ENCODE measurements at places on chromosomes 7 and 10. TPM values are rescaled to one million over a fixed set of nuclear protein-coding genes. Genes with fewer than 3 reads are reported as not detected.

GRCh38 chr7:33043501-33044400 lies 18.8 kb downstream of the NT5C3A start:
- DNase-seq = no peak

DNA sequence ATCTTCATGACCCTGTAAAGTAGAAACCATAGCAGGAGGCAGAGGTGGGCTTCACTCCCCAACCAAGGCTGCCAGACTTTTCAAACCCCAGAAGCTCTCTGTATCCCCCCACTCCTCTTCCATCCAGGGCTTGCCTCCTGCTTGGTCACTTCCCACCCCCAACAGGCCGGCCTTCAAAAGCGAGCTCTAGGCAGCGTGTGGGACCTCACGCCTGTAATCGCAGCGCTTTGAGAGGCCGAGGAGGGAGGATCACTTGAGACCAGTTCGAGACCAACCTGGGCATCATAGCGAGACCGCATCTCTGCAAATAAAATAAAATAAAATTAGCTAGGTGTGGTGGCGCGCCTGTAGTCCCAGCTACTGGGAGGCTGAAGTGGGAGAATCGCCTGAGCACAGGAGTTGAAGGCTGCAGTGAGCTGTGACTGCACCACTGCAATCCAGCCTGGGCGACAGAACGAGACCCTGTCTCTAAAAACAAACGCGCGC lies 743 bp upstream of the POR start:
- no peak for DNase-seq

DNA sequence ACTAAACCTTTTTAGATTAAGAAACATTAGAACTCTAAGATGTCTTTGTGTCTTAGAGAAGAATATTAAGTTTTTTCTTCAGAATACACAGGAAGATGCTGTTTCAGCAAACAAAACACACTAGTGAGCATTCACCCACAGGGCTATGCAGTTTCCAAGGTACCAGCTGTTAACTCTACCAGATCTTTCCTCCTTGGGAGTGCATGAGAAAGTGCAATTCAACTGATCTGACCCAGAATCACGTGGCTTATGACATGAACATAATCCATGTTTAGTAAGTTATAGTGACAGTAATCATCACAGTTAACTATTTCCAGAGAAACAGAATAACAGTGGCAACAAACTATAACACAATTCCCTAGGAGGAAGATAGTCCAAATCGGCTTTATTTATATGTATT lies 270.7 kb downstream of the CACNA2D1 start:
- DNase-seq = no peak

- DNase-seq = no peak
These were observed 142.1 kb upstream of the EEPD1 start for GRCh38 chr7:36010656-36011587.

The FAM25C gene
- not detected for total RNA-seq

DNA sequence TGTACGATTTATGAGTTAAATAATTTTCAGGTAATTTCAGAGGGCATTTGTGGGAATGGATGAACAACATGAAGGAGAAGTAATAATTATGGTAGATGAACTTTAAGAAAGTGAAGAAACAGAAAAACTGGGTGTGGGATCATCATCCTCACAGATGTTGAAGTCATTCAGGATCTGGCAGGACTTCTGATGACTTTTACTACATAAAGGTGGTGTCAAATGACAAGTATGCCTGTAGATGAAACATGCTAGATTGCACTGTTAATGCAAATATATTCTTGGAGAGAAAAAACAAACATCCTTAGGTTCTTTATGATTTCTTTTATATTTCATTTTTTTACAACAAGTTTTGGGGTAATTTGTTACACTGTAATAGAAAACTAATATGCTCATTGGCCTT lies 230.2 kb downstream of the PCLO start:
- no peak for DNase-seq

DNA sequence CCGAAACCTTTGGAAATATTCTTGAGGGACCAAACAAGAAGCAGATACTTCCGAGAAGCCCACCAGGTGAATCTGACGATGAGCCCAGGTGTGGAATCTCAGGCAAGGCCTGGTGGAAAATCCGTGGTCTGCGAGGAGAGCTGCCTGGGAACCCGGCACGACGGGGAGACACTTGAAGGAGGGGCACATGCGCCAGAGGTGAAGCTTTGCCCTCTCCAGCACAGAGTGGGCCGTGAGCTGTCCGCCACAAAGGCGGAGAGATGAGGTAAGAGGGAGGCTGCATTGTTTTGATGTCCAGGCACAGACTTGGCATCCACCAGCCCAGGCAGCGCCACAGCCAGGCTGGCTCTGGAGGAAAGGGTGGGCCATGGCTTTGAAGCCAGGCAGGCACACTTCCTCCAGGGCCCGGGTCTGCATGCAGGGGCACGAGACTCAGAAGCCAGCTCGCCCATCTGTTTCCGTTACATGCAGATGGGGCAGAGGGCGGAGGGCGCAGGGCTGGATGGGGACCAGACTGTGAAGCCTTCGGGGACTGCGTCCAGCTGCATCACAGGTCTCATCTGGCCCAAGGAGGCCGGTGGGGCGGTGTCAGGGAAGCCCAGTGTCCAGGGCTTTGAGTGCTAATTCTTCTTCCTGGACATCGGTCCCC lies 45.4 kb downstream of the CALML3 start:
- DNase-seq = no peak

GRCh38 chr7:43491984-43492383 lies 90.9 kb upstream of the STK17A start:
- no peak for DNase-seq

- DNase-seq = no peak
These were observed 201.9 kb upstream of the FRMD4A start for GRCh38 chr10:14532473-14533251.

DNA sequence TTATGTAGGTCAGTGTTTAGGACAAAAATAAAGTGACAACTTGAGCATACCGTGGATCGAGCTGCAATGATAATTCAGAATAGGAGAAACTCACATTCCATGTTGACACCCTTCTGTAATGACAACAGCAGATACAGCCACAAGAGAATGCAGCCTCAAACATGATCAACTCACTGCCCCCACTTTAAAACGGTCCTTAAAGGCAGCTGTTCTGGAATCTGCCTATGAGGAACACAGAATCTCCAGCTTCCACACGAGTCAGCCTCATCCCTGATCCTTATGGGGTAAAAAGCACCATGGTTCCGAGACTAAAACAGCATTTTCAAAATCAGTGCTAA lies 32.5 kb upstream of the DAGLB start:
- no peak for DNase-seq

The ANKRD30A gene
- total RNA-seq = not detected

DNA sequence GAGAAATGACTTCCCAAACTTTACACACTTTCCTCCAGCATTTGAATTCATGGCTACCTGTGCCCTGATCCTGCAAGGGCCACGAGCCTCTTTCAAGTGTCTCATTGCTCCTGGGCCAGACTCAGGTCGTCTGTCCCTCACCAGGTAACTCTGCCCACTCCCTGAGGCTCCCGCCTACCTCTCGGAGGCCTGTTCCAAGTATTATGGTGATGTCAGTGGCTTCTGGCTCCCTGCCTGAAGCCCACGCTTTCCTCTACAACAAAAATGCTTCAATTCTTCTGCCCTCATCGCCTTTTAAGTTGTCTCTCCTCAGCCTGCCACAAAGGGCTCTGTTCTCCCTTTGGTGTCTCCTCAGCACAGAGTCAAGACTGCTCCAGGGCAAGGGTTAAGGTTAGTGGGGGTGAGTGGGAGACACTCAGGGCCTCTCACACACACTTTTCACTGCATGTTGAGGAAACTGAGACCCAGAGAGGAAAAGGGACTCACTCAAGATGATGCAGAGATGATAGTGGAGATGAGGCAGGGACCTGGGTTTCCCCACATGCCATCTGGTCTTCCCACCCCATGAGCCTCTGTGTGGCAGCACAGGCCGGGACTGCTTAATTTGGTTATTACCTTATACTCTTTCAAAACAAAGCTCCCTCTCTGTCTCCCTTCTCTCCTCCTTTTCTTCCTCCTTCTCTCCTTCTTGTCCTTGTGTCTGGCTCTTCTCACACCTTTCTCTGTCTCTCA lies 28.3 kb upstream of the EGR2 start:
- no peak for DNase-seq

DNA sequence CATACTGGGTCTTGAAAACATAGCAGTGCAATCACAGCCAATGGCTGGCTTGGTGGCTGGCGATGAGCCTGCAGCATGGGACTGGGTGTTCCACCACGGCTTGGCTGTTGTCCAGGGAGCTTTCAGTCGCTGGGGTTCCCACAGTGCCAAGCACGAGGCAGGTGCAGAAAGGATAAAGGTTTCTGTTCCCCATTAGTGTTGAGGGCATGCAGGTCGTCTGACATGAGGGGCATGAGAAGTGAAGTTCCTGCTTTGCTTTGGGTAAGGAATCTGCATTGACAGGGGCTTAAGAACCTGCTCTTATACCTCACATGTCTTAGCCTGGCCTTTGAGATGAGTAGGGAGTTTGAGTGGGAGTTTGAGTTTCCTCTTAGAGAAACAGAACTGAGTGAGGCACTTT lies 9.0 kb upstream of the CFTR start:
- DNase-seq = no peak
